ENCODE measurements at places on chromosomes 3 and 15.

DNA sequence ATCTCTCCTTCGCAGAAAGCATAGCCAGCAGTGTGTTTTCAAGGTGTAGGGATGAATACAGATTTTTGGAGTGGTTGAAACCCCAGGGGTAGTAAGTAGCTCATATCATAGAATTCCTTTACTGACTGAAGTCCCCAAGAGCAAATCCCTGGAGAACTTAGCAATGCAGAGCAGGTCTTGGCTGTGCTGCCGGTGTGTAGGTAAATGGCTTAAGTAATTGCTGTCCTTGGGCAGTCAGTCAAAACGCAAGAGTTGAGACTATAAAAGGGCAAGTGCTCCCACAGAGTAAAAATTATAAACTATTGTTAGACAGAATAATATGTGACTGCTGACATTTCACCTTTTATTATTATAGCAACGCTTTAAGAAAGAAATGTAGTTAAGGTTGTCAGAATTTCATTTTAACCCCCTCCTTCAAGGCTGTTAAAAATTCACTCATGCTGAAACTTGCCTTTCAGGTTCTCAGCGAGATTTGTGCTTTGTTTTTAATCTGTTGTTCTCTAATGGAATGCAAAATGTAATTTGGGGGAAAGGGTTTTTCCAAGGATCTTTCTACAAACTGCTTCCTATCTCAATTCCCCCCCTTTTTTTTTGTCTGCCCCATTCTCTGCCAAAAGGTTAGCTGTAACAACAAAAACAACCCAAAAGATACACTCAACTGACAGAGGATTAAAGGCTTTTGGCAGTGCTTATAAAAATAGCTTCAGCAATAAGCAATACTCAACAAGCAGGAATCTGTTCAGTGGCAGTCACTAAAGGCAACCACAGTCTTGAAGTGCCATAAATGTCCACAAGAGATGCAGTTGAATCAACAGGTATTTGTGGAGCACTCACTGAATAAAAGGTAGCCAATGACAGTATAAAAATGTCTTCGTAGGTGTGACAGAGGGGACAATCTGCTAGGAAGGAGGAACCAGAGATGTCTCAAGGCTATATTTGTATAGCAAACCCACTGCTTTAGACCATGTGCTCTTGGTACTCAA lies 105.3 kb downstream of the THRB start:
- no peak for DNase-seq

DNA sequence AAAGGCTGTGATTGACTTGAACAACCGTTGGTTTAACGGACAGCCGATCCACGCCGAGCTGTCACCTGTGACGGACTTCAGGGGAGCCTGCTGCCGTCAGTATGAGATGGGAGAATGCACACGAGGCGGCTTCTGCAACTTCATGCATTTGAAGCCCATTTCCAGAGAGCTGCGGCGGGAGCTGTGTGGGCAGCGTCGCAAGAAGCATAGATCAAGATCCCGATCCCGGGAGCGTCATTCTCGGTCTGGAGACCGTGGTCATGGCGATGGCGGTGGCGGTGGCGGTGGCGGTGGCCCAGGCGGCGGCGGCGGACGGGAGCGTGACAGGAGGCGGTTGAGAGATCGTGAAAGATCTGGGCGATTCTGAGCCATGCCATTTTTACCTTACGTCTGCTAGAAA lies 7.8 kb upstream of the NANOGP8 start:
- no peak for DNase-seq

DNA sequence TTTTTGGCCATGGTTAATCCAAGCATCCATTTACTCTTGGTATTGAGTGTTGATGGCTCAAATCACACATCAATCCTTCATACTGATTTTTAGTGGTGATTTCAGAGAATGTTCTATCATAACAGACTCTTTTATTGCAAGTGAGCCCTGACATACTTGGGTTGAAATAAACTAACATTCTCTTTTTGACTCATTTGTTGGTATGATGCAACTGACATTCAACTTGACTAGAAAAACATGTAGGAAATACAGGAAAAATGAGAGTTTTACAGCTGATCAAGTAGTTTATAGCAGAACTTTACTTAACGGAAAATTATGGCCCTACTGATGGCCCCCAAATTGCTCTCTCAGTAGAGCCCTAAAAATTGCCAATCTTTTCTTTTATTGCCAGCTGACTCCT lies 173.9 kb upstream of the CD96 start:
- no peak for DNase-seq

GRCh38 chr3:177286034-177286433 lies 88.8 kb upstream of the TBL1XR1 start:
- no peak for DNase-seq

DNA sequence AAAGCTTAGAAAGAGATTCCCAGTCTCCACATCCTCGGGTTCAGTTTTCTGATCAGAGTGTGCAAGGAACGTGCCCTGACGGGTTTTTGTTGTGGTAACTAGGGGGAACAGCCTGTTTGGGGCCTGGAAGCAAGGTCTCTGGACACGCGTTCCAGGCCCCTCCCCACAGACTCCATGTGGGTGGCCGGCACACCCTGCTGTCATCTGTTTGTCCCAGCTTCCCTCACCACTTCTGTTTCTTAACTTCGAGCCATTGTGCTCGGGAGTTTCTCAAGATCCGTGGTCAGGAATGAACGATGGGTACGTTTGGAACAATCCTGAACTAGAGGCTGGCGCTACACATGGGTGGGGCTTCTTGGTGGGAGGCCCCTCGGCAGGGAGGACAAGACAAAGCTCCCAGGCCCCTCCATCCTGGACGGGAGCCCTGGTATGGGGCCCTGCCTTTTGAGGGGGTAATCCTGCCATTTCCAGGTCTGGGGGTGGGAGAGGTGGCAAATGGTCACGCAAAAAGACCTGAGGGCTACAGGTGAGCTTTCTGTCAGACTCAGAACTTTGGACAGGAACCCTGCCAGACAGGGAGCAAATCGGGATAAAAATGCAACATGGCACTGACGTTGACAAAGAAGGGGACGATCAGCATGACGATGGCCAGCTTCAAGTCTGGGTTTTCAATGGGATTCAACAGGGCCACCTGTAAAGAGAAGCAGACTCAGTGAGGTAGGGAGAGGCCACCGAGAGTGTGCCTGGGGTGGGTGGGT lies 8.5 kb upstream of the MUSTN1 start:
- DNase-seq = no peak

DNA sequence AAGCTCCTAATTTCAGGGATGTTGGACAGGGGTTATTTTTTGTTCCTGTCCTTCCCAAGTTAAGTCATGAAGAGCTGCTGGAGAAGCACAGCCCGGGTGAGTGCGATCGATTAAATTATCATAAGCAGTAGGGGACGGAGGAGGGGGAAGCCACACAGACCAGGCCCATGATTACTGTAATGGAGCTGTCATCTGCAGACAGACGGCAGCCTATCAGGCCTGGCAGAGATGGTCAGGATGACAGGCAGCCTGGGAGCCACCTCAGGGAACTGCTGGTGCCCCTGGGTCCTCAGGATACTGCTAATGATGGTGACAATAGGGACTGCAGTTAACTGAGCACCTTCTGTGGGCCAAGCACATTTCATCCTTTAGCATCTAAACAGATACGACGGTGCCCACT lies 147.7 kb downstream of the RAB11A start:
- no peak for DNase-seq

- no peak for DNase-seq
These were observed 52.4 kb upstream of the BLM start for GRCh38 chr15:90664650-90665287.

DNA sequence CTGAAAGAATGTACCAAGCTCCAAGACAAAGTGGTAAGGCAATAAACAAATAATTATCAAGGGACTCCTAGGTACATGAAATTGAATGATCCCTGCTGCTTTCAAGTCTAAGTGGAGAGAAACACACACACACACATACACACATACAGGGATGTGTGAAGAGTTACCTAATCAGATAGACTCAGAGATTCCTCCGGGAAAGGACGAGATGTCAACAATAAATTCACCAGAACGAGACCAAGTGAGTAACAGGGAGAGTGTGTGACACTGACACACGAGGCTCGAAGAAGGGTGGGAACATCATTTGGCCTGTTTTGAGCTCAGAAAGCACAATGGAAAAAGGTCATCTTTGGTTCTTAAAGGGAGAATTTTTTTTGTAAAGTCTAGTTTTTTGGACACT lies 13.4 kb downstream of the LRIG1 start:
- DNase-seq = no peak

DNA sequence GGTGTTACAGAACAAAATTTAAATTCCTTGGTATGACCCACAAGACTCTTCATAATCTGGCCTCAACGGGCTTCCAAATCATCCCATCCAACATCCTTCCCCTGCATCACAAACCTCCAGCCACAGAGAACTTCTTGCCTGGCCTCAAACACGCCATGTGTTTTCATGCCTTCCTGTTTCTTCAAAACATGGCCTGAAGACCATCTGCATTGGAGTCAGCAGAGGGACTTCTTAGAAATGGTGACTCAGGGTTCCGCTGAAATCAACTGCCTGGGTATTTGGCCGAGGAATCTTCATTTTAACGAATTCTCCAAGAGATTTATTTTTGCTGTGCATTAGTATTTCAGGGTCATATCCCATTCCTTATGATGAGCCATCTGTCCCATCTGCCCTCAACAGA lies 138.1 kb upstream of the RAP2B start:
- no peak for DNase-seq

GRCh38 chr3:53232641-53233377 lies 23.0 kb downstream of the TKT start:
- no peak for DNase-seq

DNA sequence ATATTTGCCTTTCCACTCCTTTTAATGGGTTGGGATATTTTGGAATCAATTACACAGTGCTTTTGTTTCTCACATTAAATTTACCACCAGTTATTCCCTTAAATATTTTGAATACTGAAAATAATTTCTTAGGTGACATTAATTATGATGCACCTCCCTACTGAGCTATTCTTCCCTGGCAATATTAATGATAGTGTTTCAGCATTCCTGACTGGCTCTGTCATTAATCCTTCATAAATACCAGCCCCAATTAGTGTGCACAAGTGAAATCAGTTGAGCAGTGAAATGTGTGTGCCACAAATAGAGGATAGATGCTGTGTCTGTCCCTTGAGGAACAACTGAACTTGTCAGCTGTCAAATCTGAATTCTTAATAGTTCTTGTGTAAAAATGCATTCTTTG lies 304.0 kb downstream of the CACNA2D3 start:
- no peak for DNase-seq

GRCh38 chr3:44184319-44184953 lies 57.2 kb upstream of the TOPAZ1 start:
- DNase-seq = no peak

GRCh38 chr15:61780278-61780980 lies 279.8 kb downstream of the VPS13C start:
- DNase-seq = no peak

GRCh38 chr3:102025606-102026270 lies 176.4 kb downstream of the NFKBIZ start:
- no peak for DNase-seq

GRCh38 chr15:71443538-71443937 lies 328.3 kb downstream of the THSD4 start:
- DNase-seq = no peak

- DNase-seq = no peak
These were observed 8.7 kb downstream of the ZDHHC19 start for GRCh38 chr3:196202516-196202970.

- no peak for DNase-seq
These were observed 19.6 kb downstream of the PLXNA1 start for GRCh38 chr3:127002195-127003174.

DNA sequence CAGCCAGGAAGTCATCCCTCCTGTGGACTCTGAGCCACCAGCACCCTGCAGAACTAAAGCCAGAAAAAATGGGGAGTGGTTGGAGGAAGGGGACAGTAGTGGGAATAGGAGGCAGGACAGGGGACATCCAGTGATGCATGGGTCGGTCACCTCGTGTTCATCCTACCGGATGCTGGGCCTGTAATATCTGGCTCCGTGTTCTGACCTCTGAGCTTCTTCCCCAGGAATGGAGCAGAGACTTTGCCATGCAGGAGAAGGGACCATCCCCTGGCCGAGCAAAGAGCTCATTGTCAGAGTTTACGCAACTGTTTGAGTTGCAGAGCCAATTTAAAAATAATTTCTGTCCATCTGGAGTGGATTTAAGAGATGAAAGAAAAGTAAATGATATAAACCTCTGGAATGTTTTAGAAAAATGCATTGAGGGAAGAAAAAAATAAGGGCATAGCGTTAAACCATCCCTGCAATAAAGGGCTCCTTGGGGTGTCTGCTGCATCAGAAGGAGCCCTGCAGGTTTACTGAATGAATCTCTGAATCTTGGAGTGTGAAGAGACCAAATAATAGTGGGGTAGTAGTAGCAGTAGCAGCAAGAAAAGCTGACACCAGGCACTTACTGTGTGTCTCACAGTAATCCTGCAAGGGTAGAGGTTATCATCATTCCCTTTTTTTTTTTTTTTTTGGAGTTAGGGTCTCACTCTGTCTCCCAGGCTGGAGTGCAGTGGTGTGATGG lies 70.9 kb downstream of the AAGAB start:
- no peak for DNase-seq

DNA sequence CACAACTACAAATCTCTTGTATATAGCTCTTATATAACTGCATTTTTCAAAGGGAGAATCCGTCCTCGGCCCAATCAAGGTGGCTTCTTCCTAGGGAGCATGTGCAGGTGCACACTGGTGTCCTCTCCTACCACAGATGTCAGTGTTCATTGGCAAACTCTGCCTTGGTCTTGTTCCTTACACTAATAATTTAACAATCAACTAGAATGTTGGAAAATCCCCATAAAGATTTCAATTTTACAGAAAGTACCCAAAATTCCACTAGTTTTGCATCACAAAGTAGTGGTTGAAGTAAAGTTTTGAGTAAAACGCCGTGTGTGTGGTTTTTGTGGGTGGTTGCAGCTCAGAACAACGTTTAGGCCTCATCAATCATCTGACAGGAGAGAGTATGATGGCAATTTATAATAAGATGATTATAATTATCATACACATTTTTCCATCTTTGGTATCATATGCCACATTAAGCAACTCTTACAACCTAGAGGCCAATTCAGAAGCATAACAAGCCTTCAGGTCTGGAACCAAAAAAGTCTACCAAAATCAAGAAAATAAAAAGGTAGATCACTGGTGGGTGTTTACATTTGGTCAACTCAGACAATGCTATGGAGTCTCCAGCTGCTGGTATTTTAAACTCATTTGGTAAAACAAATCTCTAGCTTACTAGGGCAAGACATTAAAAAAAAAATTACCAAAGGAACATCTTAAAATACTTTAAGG lies 128.9 kb upstream of the BHLHE40 start:
- DNase-seq = peak; percentile 23

- no peak for DNase-seq
These were observed 3.2 kb upstream of the BLOC1S6 start for GRCh38 chr15:45583731-45584639.

- no peak for DNase-seq
These were observed 231.2 kb upstream of the ADAMTS9 start for GRCh38 chr3:64918989-64919388.

DNA sequence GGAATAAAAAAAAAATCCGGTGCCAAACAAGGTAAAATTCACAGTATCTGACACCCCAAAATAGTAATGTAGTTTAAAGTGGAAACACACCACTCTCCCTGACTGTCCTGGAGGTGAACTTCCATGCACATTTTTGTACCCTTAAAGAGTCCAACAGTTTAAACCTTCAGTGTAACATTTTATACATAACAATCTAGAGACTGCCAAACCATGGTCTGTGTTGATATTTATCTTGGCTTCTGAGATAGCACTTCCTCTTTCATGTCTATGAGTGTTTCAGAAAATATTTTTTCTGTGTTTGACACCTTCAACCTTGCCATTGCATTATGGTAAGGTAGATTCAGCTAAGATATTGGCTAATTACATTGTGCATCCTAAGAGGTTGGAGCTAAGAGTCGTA lies 13.9 kb downstream of the TMEM45A start:
- no peak for DNase-seq

- DNase-seq = no peak
These were observed 108.2 kb downstream of the TBL1XR1 start for GRCh38 chr3:177089110-177089509.
